BJ (cell line): ENCODE measurements at places on chromosomes 6 and 20. TPM values are rescaled to one million over a fixed set of nuclear protein-coding genes. Genes with fewer than 3 reads are reported as not detected.

The IMPG1 gene
- not detected in 2 replicates for polyA plus RNA-seq

The MAPK13 gene
- 2.8 and 3.8 TPM in 2 replicates for polyA plus RNA-seq

The DLL1 gene
- polyA plus RNA-seq = 0.29 and 0.53 TPM in 2 replicates

The NEURL2 gene
- polyA plus RNA-seq = 2.1 and 4.3 TPM in 2 replicates

The BTNL2 gene
- polyA plus RNA-seq = not detected in 2 replicates

The HTR1E gene
- polyA plus RNA-seq = not detected in 2 replicates

The FAM83C gene
- not detected in 2 replicates for polyA plus RNA-seq

The RPN2 gene
- 647 and 834 TPM in 2 replicates for polyA plus RNA-seq

The ADGRG6 gene
- polyA plus RNA-seq = 25.4 and 32.9 TPM in 2 replicates

DNA sequence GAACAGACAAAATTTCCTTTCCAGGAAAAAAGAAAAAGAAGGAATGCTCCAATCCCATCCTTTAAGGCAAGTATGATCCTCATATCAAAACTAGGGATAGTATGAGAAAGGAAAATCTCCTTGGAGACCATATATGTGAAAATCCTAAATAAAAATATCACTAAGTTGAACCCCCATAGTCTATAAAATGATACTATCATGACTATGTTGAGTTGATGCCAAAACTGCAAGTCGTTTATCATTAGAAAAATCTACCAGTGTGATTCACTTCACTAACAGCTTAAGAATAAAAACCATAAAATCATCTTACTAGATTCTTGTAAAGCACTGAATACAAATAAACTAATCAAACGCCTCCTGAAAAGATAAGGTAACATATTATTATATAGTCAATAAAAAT, 76.6 kb upstream of the STXBP5 start:
- DNase-seq = no peak

DNA sequence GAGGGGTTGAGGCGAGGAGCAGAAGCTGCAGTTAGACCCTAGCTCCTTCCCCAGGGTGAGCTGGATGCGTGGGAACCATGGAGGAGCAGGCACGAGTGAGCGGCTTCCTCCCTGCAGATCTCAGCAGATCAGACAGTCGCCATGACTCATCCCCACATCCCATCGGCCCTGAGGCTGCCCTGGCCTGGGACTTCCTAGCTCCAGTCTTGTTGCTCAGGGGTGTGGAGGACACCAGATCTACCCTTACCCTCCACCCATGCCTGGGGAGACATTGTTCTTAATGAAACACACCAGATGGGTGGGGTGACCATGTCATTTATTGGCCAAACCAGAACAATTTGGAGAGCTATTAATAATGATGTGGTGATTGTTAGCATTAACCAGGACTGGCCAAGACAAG, 36.3 kb upstream of the TGM2 start:
- DNase-seq = peak; percentile 63

DNA sequence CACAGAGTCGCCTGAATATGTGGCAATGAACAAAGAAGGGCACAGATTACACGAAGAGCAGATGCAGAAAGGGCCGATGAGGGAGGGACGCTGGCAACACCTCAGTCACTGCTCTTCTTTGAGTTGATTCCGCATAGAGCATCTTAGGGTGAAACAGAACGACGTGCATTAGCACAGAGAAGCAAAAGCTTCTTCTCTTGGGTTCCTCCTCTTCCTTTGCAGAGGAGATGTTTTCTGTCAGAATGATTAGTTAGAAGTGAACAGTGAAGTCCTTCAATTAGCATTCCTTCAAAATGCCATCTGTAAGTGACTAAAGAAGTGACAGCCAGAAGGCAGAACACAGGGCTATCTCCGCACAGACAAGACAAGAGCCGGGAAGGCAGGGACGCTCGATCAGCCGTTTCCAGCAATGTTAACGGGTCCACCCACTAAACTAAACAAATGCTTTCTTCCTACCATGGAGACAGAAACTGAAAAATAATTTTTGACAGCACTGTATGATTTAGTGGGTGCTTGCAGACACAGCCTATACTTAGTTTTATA, 219.8 kb upstream of the AGPAT4 start:
- DNase-seq = no peak

DNA sequence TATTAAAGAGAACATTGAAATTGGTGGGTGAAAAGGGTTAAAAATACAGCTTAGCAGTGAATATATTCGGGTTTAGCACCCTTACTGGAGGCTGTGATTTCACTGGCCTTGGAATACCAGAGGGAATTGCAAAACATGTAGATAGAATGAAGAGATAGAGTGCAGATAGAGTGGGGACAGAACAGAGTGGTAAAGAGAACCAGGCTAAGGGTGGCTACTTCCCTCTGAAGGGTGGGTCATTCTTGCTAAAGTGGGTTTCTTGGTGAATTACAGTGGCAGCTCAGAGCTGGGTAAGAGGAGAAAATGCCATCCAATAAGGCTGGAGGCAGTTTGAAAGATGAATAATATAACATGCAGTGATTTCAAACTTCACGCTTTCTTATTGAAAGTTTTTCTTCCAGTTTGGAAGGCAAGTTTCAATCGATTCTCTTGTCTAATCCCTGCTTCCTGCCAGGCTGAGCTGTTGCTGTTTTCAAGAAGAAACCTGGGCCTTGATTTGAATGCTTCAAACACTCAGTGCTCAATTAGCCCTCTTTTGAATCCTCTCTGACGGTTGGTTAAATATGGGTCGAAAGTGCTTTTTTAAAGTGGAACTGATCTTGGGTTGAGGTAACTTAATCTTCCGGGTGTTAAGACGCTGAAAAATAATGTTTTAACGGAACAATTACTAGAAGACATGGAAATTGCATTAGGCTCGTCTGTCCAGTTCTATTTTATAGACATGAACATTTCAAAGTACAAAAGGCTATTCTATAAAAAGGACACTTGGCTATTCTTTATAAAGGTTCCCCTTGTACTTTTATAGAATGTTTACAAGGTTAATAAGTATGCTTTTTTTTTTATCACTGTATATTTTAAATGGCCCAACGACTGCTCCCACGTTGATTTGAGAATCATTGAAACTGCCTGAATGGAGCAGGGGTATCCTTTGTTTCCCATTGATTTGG, 203.3 kb downstream of the BCAS1 start:
- DNase-seq = no peak

DNA sequence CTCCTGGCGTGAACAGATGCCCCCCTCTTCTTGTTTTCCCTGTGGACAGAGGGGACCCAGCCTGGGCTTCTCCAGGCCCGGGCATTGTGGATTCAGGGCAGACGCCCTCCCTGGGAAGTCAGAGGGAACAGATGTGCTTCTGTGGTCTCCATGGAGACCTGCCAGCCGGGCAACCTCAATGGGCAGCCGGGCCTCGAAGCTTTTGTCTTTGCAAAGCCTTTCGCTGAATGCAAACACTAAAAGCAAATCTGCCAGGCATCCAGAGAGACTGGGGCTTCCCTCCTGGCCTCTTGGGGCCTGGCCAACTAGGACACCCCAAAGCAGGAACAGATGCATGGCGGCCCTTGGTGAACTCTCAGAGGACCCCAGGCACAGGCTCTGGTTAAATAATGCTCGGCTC, 370.0 kb upstream of the SULF2 start:
- no peak for DNase-seq

GRCh38 chr6:167688123-167688522, 138.6 kb upstream of the AFDN start:
- DNase-seq = no peak

GRCh38 chr20:63937596-63937995, 18.6 kb downstream of the UCKL1 start:
- no peak for DNase-seq

DNA sequence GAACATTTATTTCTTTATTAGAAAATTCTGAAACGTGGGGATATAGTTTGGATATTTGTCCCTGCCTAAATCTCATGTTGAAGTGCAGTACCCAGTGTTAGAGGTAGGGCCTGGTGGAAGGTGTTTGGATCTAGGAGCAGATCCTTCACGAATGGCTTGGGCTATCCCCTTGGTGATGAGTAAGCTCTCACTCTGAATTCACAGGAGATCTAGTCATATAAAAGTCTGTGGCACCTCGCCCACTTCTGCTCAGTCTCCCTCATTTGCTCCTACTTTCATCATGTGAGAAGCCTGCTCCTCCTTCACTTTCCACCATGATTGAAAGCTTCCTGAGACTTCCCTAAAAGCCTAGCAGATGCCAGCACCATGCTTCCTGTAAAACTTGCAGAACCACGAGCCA, 96.8 kb upstream of the GJE1 start:
- DNase-seq = no peak

- DNase-seq = no peak
These were observed 181.1 kb upstream of the TENT5A start for GRCh38 chr6:81933608-81934051.

- DNase-seq = no peak
These were observed 459.9 kb downstream of the GRIK2 start for GRCh38 chr6:101853231-101854085.

- no peak for DNase-seq
These were observed 761.2 kb upstream of the CHD6 start for GRCh38 chr20:42379385-42379784.

DNA sequence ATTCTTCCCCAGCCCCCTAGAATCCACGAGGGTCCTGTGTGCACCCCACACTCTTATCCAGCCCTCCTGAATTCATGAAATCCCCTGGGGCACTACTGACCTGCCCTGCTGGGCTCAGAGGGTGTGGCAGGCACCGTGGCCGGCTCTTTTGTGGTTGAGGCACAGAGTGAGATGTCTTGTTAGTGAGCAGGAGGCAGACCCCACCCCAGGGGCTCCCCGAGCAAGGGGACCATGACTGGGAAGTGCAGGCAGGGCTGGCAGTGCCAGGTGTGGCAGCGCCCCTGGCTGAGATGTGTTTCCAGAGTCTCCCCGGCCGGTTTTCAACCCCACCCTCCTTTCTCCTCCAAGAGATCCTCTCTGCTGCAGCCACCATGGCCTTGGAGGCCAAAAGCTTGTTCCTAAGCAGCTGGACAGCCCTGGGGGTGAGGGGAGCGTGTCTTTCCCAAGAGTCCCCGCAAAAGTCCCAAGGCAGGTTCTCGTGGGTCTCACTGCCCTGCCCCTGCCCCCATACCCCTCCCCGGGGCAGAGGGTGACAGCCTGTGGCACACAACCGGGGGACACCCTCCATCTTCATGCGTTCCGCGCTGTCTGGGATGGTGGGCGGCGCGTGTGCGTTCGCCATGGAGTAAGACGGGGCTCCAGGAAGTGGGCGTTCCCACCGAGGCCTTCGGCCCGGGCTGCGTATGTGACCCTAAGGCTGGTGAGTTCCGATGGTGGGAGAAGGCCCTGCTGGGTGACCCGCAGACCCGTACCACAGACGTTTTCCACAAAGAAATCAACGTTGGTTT, 208.9 kb downstream of the TAF4 start:
- no peak for DNase-seq

DNA sequence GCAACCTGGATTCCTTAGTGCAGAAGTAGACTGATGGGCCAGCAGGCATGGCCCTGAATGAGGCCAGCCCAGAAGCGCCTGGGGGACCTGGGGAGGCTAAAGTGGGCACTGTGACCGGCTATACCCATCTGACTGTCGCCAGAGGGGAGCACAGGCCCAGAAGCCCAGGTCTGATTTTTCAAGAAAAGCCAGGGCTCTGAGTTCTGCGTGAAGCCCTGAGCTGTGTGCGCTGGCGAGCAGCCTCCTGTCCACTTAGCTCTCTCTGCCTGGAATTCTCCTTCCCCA, 111.7 kb downstream of the SULF2 start:
- DNase-seq = no peak

DNA sequence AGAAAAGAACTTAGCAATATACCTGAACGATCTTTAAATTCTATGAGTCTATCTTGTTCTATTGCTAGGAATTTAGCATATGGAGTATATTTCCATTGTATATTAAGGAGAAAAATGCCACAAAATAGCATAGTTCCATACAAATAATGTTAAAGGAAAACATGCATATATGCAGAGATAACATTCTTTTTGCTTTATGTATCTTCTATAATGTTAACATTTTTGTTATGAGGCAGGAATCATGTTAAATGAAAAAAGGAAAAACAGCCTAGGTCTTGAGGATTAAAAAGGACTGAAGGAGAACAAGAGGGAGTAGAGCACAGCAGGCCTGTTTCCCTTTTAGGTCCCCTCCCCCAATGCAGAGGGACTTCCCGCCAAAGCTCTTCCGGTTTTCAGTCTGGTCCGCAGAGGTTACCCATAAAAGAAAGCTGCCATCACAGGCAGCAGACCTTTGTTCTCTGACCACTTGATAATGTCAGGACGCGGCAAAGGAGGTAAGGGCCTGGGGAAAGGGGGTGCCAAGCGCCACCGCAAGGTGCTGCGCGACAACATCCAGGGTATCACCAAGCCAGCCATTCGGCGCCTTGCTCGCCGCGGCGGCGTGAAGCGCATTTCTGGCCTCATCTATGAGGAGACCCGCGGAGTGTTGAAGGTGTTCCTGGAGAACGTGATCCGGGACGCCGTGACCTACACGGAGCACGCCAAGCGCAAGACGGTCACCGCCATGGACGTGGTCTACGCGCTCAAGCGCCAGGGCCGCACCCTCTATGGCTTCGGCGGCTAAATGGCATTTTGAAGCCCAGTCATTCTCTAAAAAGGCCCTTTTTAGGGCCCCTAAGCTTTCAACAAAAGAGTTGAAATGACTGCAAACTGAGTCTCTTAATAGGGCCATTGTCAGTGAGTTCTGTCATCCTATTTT, 108.4 kb upstream of the PRSS16 start:
- no peak for DNase-seq

DNA sequence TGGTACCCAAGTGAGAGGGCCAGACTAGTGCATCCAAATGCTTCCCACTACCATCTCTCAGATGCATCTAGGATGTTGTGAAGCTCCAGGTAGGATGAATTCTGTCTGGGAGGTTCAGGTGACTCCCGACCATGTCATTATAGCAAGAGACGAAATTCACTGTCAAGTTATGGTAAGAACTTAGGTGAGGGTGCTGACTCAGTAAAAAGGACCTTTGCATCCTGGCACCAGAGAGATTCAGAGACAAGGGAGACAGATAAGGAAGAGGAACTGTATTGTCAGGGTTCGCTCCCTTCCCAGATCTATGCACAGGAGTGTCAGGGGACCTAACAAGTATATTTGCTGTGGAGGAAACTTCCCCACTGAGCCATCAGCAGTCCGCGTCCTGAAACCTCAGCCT, 11.2 kb upstream of the PRIM2 start:
- no peak for DNase-seq

DNA sequence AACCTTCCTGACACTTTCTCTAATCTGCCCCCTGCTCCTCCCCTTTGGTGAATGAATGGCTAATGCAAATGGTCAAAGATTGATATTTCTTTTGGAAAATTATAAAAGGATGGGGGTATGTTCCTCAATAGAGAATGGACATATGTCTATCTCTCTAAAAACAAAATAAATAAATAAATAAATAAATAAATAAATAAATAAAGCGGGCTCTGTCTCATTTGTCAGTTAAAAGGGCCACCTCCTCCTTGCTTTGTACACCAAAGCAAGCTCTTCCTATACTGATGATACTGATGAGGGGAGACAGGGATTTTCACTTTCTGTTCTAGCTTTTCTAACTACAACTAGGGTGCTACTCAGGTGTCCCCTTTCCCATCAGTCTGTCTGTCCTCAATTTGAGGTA, 135.5 kb upstream of the SPACA1 start:
- no peak for DNase-seq

GRCh38 chr20:58116505-58116904, 111.9 kb downstream of the ANKRD60 start:
- DNase-seq = no peak

DNA sequence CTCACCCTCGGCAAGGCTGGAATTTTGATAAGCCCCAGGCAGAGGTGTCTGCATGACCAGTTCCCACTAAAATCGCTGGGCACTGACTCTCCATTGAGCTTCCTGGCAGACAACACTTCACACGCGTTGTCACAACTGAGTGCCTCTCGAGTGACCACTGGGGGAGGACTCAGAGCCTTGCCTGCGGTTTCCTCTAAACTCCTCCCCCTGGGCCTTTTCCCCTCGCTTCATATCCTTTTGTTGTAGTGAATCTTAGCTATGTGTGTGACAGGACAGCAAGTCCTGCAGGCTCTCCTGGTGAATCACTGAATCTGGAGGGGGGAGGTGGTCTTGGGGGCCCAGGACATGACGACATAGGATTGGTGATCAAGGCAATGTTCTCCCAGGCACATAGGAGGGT, 670.8 kb downstream of the PRKN start:
- DNase-seq = no peak
